ENCODE measurements at places on chromosomes 7 and 10.

DNA sequence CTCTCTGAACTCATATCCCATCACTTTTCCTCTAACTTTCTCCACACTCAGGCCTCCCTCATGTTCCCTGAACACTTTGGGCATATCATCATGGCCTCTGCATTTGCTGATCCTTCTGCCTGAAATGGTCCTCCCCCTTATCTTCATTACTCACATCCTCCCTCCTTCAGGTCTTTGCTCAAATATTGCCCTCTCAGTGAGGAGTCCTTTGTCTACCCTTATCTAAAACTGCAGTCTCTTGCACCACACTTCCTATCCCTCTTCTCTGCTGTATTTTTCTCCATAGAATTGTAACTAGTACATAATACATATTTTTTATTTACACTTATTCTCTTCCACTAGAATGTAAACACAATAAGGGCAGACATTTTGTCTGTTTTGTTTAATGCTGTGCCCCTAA is 41.7 kb downstream of the DNAJC1 start:
- DNase-seq, result no peak

DNA sequence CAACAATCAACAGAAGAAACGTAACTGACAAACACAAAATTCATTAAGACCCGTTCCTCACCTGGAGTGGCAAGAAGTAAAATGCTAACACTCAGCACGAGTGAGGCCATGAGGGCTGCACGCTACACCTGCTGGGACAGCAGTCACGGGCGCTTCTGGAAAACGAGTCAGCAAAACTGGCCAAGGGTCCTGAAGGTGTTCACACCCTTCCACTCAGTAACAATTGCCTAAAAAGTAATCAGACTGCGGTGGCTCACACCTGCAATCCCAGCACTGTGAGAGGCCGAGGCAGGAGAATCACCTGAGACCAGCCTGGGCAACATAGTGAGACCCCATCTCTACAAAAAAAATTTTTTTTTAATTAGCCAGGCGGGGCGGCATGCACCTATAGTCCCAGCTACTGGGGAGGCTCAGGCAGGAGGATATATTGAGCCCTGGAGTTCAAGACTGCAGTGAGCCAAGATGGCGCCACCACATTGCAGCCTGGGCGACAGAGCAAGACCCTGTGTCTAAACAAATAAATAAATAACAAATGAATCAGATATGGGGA is 199.1 kb downstream of the MAD1L1 start:
- DNase-seq, result no peak

DNA sequence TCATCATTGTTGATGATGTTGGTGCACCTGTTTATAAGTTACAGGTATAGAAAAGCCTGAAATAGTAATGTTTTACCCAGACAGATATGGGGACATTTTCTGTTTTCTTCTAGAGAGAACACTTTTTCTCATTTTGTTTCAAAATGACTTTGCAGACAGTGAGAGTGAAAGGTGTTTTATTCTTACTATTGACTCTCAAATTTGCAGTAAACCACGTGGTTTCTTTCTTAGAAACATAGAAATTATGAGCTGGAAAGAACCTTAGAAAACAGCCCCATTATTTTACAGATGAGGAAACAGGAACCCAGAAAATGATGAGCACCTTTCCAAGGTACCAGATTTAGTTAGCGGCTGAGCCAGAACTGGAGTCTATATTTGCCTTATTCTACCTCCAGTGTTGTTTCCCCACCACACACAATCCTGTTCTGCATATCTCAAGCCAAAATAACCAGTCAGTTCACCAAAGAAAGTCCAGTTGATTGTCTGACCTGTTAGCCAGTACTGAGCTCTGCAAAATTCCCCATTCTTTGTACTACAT is 138.9 kb upstream of the AHR start:
- DNase-seq, result no peak

- DNase-seq, result no peak
Observed at GRCh38 chr10:99941942-99942820, 67.6 kb downstream of the DNMBP start.

DNA sequence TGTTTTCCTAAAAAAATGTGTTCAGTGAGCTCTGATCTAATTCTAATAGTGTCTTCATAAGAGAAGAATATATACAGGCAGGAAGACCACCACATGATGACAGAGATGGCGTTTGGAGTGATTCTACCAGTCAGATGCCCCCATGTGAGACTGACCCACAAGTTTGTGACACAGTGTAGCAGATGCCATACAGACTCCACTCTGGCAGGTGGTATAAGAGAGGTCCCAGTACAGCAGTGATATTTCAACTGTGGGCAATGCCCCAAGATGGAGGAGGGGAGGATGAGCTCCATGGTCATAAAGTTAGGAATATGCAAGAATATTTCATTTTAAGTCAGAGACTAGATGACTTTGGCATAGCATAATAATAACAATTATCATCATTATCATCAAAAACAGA is 1022.6 kb downstream of the KCNMA1 start:
- DNase-seq, result no peak

- DNase-seq, result no peak
Observed at GRCh38 chr10:132219486-132219885, 32.7 kb downstream of the DPYSL4 start.

DNA sequence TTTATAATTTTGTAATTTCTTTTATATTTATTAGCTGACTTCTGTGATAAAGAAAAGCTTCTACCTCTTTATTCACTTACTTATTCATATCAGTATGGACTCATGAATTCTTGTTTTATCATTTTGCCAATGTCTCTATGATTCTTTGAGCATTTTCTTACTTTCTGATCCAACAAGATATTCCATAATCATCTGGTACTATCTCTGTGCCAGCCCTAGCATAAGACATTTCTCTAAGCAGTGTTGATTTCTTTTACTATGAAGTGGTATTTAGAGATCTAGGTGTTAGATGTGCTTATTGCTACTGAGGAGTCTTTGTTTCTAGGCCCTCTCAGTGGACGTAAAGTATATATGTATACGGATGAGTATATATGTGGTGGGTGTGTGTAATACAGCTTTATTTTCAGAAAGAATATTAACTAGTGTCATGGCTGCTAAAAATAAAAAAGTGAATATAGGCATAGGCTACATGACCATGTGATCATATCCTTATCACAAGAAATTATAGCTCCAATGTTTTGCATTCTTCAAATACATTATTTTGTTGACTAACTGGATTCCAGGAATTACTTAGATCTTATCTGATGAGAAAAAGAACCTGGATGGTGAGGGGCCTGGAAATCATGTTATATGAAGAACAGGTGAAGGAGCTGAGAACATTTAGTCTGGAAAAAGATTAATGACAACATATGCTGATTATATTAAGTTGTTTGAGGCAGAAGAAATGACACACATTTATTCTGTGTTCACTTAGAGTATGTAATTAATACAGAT is 13.1 kb downstream of the PHTF2 start:
- DNase-seq, result no peak

DNA sequence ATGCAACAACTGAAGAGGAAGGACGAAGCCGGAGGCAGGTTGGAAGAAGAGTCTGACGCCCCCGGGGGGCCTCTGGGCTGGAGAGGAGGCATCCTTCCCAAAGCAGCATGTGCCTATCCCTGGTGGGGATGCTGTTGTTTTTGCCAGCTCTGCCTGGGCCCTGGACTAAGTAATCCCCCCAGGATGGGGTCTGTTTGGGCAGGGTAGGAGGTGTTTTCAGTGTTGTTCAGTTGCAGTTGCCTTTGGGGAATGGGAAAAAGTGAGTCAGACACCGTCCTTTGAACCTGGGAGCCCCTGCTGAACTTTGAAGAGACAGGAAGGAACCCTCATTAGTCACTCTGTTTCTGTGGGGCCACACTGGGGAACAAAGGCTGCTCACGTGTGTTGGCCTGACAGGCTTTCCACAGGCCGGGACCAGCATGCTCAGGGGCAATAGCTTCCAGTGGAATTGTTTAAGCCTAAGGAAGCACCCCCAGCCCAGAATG is 35.2 kb upstream of the GDF10 start:
- DNase-seq, result peak; percentile 21

DNA sequence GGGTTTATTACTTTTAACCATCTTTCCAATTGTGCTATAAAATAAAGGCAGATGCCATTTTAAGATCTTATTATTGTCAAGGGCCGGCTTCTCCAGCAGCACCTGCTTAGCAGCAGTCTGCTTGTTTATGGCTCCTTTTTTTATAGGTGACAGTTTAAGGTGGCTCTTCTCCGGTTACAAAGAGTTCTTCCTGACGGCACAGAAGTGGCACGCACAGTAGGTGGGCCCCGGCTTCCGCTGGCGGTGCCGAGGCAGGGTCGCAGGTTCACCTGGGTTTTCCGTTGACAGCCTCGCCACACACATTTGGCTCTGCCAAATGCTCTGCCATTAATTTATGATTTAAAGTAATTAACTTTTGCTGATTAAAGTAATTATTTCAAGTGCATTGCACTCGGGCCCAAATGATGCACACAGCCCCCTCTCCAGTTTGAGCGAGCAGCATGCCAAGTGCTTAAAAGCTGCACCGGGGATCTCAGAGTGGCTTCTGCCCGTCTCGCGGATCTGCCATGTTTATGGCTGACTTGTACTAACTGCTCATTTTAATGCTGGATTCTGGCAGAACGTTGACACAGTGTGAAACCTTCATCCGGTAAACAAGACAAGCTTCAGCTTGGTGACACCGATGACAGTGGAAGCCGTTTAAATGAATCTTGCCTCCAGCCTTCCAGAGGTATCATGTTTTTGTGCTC is 355.1 kb upstream of the MKI67 start:
- DNase-seq, result no peak

GRCh38 chr7:50562136-50562535 is 3.1 kb downstream of the DDC start:
- no peak for DNase-seq

- no peak for DNase-seq
Observed at GRCh38 chr7:47492716-47493325, 89.1 kb downstream of the TNS3 start.

DNA sequence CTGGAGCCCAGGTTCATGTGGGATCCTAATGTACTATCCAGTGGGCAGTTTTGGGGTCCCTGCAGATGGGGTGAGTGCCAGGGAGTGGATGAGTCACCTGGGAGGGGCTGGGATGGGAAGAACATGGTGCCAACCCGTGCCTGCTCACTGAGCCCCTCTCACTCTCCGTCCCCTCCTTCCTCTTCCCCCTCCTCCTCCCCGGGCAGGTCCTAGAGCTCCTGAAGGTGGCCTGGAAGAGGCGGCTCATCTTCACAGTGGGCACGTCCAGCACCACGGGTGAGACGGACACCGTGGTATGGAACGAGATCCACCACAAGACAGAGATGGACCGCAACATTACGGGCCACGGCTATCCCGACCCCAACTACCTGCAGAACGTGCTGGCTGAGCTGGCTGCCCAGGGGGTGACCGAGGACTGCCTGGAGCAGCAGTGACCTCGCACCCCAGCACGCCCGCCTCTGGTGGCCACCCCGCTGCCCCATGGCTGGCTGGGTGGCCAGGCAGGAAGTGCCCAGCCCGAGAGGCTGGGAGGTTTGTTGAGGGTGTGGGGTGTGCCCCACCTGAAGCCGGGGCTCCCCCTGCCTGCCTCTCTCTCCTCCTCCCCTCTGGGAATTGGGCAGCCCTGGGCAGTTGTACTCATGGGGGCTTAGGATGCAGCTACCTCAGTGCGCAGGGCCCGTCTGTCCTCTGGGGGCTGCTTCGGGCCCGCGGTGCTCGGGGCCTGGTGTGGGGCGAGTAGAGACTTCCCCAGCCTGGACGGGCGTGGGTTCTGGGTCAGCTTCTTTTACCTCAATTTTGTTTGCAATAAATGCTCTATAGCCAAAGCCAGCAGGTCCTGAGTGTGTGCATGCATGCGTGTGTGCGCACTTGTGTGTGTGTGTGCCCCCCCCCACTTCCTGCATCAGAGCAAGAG is 4.9 kb upstream of the UPK3B start:
- DNase-seq, result no peak

- no peak for DNase-seq
Observed at GRCh38 chr10:44576702-44577191, 191.8 kb upstream of the CXCL12 start.

GRCh38 chr7:37110660-37111424 is 337.8 kb downstream of the ELMO1 start:
- DNase-seq, result no peak

DNA sequence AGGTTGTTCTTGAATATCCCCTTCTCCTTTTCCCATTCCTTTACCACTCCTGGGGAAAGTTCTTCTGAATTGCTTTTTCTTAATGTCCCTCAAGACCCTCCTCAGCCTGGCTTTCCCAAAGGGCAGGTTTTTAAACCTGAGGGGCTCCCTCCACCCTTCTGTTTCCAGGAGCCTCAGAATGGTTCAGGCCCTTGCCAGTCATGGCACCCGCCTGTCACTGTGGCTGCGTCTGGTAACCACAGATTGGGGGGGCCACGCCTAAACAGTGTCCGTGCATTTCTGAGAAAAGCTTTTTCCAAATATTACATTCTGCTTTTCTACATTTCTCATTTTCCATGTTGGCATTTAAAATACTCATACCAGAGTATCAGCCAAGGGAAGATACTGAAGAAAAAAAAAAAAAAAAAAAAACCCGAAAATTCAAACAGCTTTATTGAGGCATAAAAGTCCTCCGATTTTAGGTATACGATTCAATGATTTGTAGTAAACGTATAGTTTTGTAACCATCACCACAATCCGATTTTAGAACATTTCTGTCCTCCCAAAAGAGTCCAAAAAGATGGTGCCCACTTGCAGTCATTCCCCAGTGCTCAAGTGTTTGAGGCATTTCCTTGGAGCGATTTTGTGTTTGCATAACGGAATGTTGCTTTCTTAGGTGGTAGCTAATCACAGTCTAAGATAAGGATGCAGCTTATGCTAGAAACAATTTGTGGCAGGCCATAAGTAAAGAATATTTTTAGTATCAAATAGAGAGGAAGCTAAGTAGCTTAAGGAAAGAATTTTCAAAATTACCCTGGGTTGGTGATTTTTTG is 22.1 kb downstream of the HKDC1 start:
- no peak for DNase-seq

GRCh38 chr10:31623466-31623865 is 304.4 kb downstream of the ZEB1 start:
- no peak for DNase-seq

GRCh38 chr7:40883826-40884225 is 749.0 kb downstream of the SUGCT start:
- no peak for DNase-seq

- DNase-seq, result no peak
Observed at GRCh38 chr10:61978965-61979364, 77.5 kb downstream of the ARID5B start.

Data from activated naive CD4-positive, alpha-beta T cell (primary cell).